ENCODE measurements at places on chromosomes 1 and 21. TPM values are rescaled to one million over a fixed set of nuclear protein-coding genes. Genes with fewer than 3 reads are reported as not detected.

GRCh38 chr1:152497273-152497672 is 13.3 kb upstream of the LCE5A start:
- DNase-seq, result no peak

GRCh38 chr21:21973806-21974205 is 975.6 kb downstream of the NCAM2 start:
- DNase-seq, result no peak

GRCh38 chr1:66237042-66237441 is 296.9 kb upstream of the SGIP1 start:
- DNase-seq, result no peak

The SLC45A1 gene
- 0.22 TPM for total RNA-seq

DNA sequence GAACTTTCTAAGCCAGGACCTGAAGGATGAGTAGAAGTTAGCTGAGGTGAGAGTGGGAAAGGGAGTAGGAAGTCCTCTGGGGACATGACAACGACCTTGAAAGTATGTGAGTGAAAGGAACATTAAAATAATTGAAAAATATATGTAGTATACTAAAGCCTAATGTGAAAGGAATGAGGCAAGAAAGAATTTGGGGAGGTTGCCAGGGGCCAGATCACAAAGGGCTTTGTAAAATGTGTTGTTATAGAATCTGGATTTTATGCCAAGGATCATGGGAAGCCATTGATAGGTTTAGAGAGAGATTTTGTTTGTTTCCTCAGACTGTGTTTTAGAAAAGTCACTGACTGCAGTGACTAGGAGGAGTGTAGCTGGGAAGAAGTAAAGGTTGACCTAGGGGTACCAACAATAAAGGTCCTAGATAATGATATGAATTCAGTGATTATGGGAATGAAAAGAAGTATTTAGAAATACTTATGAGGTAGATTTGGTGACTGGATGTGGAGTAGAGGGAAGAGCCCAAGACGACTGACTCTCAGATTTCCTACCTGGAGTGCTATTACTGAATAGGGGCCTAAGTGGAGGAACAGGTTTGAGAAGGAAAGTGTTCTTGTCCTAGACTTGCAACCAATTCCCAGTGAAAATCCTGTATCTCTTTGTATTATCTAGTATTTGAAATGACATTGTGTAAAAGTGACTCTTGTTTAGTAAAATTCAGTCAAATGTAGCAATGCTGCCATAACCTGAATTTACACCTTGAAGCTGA is 179.8 kb downstream of the PHTF1 start:
- no peak for DNase-seq

The AMY1C gene
- total RNA-seq, result not detected

GRCh38 chr1:60573726-60574409 is 500.3 kb upstream of the C1orf87 start:
- DNase-seq, result peak; percentile 49

GRCh38 chr21:37199057-37199924 is 67.8 kb downstream of the VPS26C start:
- no peak for DNase-seq

The CD84 gene
- not detected for total RNA-seq

The MTARC1 gene
- 12.0 TPM for total RNA-seq

- DNase-seq, result no peak
These were observed 179.5 kb upstream of the ARHGEF16 start for GRCh38 chr1:3274972-3275371.
